ENCODE measurements at places on chromosomes 5 and 9. TPM values are rescaled to one million over a fixed set of nuclear protein-coding genes. Genes with fewer than 3 reads are reported as not detected.

Gene C9orf153
- 0.40 TPM for total RNA-seq

Gene SNCAIP
- not detected for total RNA-seq

Gene LEAP2
- total RNA-seq, result 1.8 TPM

Gene PCDHB3
- total RNA-seq, result not detected

Gene TNFSF15
- 0.74 TPM for total RNA-seq

Gene CDHR2
- total RNA-seq, result 0.19 TPM

Gene ENTREP1
- not detected for total RNA-seq

Gene PRDM12
- total RNA-seq, result not detected

Gene S1PR3
- 0.91 TPM for total RNA-seq

Gene PPP2R2B
- not detected for total RNA-seq

GRCh38 chr9:131965103-131965502 lies 114.6 kb downstream of the MED27 start:
- H3K4me3 ChIP-seq, result no peak overlapping the region
- H3K36me3 ChIP-seq, result peaks cover 13% of the 10 kb centered on the region
- no peak for DNase-seq
- H3K27ac ChIP-seq, result no peak overlapping the region

DNA sequence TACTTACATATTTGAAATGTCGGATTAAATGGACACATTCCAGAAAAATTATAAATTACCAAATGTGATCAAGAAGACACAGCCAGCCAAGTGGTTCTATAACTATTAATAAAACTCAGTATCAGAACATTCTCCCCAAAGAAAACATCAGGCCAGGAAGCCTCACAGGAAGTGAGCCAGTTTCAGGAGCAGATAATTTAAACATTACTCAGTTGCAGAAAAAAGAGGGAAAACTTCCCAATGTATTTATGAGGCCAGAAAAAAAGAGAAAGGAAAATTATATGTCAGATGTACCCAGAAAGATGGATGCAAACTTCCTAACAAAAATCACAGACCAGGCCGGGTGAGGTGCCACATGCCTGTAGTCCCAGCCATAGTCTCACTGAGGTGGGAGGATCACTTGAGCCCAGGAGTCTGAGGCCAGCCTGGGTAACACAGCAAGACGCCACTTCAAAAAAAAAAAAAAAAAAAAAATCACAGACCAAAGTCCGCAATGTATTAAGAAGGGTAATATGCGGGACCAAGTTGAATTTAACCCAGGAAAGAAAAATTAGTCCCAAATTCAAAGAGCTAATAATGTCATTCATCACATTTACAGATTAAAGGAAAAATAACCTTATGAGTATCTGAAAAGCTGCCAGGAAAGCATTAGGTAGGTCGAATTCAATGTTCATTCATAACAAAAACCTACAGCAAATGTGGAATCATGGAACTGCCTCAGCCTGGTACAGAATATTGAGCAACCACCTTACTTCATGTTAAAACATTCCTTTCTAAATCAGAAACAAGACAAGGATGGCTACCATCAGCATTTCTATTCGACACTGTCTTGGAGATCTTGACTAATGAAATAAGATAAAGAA lies 37.2 kb upstream of the NRARP start:
- H3K36me3 ChIP-seq, result no peaks in the 10 kb centered on the region
- no peak overlapping the region for H3K4me3 ChIP-seq
- no peaks in the 10 kb centered on the region for H3K4me1 ChIP-seq
- no peaks in the 10 kb centered on the region for H3K27me3 ChIP-seq
- no peak overlapping the region for H3K27ac ChIP-seq
- DNase-seq, result no peak

- no peaks in the 10 kb centered on the region for H3K36me3 ChIP-seq
- peaks cover 2% of the 10 kb centered on the region for H3K27me3 ChIP-seq
- H3K4me3 ChIP-seq, result no peak overlapping the region
- DNase-seq, result no peak
Observed at GRCh38 chr5:18805376-18805775, 1171.1 kb downstream of the TAF11L14 start.

DNA sequence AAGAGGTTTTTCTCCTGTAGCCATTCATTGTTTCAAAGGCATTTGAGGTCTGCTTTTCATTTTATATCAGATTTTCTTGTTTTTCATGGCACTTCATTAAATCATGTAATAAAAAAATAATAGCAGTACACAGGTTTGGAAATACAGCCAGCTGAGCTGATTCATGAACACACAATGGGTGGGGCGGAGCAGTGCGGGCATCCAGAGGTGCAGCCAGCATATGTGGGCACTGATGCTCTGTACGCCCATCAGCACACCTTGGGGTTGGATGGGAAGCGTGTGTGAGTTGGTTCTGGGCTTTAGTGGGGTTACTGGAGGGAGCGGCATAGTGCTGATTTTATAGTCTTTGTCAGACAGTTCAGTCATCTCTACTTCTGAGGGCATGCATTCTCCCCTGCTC lies 54.2 kb upstream of the IRX4 start:
- H3K4me3 ChIP-seq, result no peak overlapping the region
- H3K4me1 ChIP-seq, result peaks cover under 1% of the 10 kb centered on the region
- no peak overlapping the region for H3K27ac ChIP-seq
- no peaks in the 10 kb centered on the region for H3K36me3 ChIP-seq
- peaks cover 12% of the 10 kb centered on the region for H3K27me3 ChIP-seq

- no peaks in the 10 kb centered on the region for H3K27me3 ChIP-seq
- peaks cover 6% of the 10 kb centered on the region for H3K4me1 ChIP-seq
- H3K27ac ChIP-seq, result no peak overlapping the region
- DNase-seq, result no peak
Observed at GRCh38 chr5:849651-850301, 1.0 kb downstream of the ZDHHC11 start.

- no peak overlapping the region for H3K4me3 ChIP-seq
- peaks cover 3% of the 10 kb centered on the region for H3K4me1 ChIP-seq
- no peaks in the 10 kb centered on the region for H3K36me3 ChIP-seq
- no peak for DNase-seq
Observed at GRCh38 chr9:109477258-109478050, 20.7 kb downstream of the PTPN3 start.

DNA sequence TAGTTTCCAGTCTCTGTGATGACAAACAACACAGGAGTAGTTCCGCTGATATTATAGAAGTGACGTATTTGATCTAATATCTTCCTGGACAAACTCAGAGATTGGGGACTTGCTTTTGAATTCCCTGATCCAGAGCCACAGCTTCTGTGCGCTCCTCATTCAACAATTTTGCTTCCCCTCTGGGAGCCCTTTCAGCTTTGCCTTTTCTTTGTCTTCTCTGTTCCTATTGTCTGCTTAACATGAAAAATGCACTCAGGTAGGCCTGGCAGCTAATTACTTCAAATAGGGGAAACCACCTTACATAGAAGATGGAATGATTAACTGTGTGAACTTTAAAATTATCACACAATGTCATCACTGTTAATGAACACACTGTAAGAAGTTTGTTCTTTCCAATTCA lies 192.9 kb downstream of the EPB41L4A start:
- no peak for DNase-seq
- no peaks in the 10 kb centered on the region for H3K36me3 ChIP-seq
- no peaks in the 10 kb centered on the region for H3K4me1 ChIP-seq
- no peak overlapping the region for H3K4me3 ChIP-seq
- H3K27ac ChIP-seq, result no peak overlapping the region

GRCh38 chr9:134367791-134368490 lies 41.7 kb downstream of the RXRA start:
- peaks cover 5% of the 10 kb centered on the region for H3K4me1 ChIP-seq
- no peaks in the 10 kb centered on the region for H3K27me3 ChIP-seq
- H3K4me3 ChIP-seq, result no peak overlapping the region
- no peak for DNase-seq

DNA sequence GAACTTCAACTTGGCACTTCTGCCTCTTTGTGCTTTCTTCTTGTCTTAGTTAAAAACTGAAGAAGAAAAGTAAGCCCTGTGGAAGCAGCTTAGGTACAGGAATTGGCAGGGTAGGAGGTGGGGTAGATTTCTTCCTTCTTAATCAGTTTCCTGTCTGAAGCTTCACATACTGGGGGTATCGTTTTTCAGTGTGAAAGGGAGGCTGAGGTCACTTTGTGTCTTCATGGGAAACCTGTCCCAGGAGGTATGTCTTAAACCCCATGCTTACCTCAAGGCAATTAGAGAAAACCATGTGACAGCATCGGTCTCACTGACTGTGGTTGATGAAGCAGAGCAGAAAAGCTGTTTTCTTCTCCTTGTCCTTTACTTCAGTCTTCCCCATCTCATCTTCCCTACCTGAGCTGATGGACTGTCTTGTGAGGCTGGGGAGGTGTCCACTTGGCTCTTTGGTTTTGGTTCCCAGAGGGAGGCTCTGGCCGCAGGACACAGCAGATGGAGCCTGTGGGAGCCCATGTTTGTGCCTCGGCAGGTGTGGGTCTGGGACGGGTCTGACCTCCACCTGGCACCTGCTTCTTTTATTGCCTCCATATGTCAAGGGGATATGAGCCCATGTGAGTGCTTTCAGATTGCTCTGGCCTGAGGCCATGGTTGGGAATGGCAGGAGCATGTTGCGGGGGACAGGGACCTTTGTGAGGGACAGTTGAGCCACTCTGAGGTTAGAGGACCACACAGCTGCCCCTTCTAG lies 47.0 kb downstream of the SH3GL2 start:
- H3K4me1 ChIP-seq, result no peaks in the 10 kb centered on the region
- no peaks in the 10 kb centered on the region for H3K27me3 ChIP-seq
- no peaks in the 10 kb centered on the region for H3K36me3 ChIP-seq
- no peak overlapping the region for H3K27ac ChIP-seq
- no peak for DNase-seq
- H3K4me3 ChIP-seq, result no peak overlapping the region

GRCh38 chr5:100303216-100303615 lies 232.0 kb upstream of the FAM174A start:
- DNase-seq, result no peak
- no peak overlapping the region for H3K27ac ChIP-seq
- H3K4me1 ChIP-seq, result no peaks in the 10 kb centered on the region
- H3K36me3 ChIP-seq, result no peaks in the 10 kb centered on the region

DNA sequence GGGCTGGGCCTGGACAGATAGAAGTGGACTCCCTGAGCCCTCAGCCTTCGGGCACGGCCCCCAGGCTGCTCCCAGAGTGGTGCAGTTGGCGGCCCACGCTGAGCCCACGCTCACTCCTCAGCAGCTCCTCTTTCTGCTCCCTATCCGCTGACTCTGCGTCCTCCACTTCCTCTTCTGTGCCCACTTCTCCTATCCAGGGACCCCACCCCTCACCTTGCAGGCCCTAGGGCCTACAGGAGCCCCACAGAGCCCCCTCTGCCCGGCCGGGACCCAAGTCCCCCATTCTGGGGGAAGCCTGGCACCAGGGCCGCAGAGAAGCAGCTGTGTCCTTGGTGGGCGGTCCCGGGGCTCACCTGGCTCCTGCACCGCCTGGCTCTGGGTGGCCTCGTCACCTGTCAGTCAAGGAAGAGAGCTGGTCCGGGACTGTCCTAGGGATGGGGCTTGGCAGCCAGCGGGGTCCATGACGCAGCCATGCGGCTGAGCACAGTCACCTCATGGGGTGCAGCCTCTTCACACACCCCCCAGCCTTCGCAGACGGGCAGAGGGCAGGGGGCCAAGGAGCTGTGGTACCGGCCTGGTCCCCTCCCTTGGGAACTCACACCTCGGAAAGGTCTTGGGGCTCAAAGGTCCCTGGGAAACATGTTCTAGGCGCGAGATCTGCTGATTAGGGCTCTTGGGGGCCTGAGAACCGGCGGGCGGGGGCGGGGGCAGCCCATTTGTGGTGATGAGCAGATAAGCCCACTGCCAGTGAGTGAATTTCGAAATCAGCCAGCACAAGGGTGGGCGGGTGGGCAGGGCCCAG lies 5.4 kb upstream of the NRARP start:
- H3K4me3 ChIP-seq, result no peak overlapping the region
- no peaks in the 10 kb centered on the region for H3K36me3 ChIP-seq
- H3K27me3 ChIP-seq, result no peaks in the 10 kb centered on the region

- no peak overlapping the region for H3K4me3 ChIP-seq
- peaks cover 21% of the 10 kb centered on the region for H3K27me3 ChIP-seq
- DNase-seq, result no peak
- no peak overlapping the region for H3K27ac ChIP-seq
Observed at GRCh38 chr9:78438780-78439179, 141.9 kb downstream of the PSAT1 start.

DNA sequence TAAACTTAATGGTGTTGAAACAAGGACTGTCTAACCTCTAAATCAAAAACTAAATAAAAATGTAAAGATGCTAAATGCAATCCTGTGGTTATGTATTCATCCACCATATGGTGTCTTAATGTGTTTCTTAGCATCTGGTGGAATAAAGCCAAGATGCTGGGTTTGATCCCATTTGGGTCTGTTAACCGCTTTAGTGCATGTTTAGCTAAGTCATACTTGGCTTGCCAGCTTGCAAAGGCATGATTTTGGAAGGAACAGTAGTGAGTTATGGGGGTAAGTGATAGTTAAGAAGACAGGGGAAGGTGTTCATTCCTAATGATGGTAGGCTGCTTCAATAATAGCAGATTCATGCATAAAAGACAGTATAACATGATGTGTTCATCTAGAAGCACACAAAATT lies 139.0 kb upstream of the SLC27A6 start:
- H3K27me3 ChIP-seq, result peaks cover 4% of the 10 kb centered on the region
- H3K27ac ChIP-seq, result no peak overlapping the region
- H3K4me3 ChIP-seq, result no peak overlapping the region
- DNase-seq, result no peak

- no peaks in the 10 kb centered on the region for H3K36me3 ChIP-seq
- no peak for DNase-seq
- no peaks in the 10 kb centered on the region for H3K4me1 ChIP-seq
- H3K27me3 ChIP-seq, result no peaks in the 10 kb centered on the region
Observed at GRCh38 chr5:31324842-31325241, 131.4 kb downstream of the CDH6 start.

DNA sequence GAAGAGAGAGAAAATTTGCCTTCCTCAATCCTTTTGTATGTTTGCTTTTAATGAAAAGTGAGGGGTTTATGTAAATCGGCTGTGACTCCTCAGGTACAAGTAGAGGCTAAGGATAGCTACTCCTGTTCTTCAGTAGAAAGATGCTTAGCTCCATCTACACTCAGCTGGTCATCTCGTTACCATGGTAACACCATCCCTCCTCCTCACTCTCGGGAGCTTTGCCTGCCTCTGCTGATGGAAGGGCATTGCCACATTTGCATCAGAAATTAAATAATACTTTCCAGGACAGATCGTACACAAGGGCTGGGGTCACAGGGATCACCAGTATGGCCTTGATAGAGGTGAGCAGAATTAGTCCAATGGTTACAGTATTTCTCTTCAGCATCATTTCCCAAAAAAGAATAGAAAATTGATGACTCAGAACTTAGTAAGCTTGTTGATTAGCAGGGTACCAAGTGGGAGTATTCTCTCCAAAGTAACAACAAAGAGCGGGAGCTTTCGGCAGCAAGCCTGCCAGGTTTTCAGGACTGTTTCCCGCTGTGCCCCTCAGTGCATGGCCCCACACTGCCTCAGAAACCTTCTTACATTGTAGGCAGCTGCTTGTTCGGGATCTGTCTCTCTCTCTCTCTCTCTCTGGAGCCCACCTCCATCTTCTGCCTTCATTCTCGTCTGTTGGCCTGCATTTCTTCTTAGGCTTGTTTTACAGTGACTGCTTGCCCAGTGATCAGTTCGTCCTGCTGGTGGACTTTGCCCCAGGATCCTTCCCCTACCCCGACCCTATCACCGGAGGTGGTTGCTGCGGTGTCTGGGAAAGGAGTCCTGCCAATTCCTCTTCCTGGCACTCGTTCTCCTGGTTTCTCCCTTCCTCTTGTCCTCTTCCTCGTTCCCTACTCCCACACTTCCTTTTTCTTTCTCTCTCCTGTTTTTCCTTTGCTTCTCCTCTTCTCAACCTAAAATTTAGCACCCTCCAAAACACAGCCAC lies 51.9 kb upstream of the SNAPC3 start:
- DNase-seq, result no peak
- H3K27me3 ChIP-seq, result no peaks in the 10 kb centered on the region
- no peak overlapping the region for H3K4me3 ChIP-seq
- H3K4me1 ChIP-seq, result no peaks in the 10 kb centered on the region
- no peak overlapping the region for H3K27ac ChIP-seq
- no peaks in the 10 kb centered on the region for H3K36me3 ChIP-seq

All from activated naive CD4-positive, alpha-beta T cell treated with anti-CD3 and anti-CD28 coated beads for 36 hours (primary cell).